Omental fat pad (tissue), 4 donors: ENCODE measurements at places on chromosomes 12 and 14. TPM values are rescaled to one million over a fixed set of nuclear protein-coding genes. Genes with fewer than 3 reads are reported as not detected.

DNA sequence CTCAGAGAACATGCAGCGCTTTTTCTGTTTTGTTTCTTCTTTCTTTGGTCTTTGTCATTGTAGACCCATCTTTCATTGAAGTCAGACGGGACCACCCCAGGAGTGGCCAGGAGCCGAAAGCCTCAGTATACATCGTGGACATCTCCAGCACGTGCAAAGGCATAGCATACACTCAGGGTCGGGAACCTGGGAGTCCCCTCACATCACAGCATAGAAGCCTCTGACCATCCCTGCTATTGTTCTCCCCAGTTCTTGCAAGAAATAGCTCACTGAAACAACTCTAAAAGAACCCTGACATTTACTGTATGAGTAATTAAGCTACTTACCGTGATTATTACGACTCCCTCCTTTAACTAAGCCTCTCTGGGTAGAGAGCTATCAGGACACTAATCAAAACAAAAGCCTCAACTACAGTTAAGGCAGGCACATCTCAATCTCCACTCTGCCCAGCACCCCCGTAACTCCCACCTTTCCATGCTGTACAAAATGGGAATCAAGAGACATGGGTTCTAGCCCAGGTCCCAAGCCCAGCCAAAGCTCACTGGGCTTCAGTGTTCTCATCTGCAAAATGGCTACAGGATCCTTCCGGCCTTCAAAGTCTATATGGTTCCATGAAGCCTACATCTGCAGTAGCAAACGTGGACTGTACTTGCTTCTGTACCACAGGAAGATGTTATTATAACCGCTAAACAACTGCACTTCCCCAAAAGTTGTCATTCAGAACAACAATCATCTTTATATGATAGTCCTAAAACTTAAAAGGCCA lies 6.7 kb downstream of the CCDC88C start:
- DNase-seq, result no peak

GRCh38 chr14:103946975-103947374 lies 4.6 kb upstream of the RD3L start:
- no peak for DNase-seq

LRRC10 gene
- total RNA-seq, result not detected

- no peak for DNase-seq
Measured at GRCh38 chr14:99075771-99076375, 196.1 kb downstream of the BCL11B start.

GRCh38 chr12:66024949-66025348 lies 105.6 kb downstream of the LLPH start:
- DNase-seq, result no peak

- DNase-seq, result no peak
Measured at GRCh38 chr14:81301371-81301770, 80.6 kb upstream of the GTF2A1 start.

GRCh38 chr12:95623554-95624170 lies 72.4 kb upstream of the USP44 start:
- DNase-seq, result peak; percentile 31

HOXC13 gene
- total RNA-seq, result not detected

DNA sequence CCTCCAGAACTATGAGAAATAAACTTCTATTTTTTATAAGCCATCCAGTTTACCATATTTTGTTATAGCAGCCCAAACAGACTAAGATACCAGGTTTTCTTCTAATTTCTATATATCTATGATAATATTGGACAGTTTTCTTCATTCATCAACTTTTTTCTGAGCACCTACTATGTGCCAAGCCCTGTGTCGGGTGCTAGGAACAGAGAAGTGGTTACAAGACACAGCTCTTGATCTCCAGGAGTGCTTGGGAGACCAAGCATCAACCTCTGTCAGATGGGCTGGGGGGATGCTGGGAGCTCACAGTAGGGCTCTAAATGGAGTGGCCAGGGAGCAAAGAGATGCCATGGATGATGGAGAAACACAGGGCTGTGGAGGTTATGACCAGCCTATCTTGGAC lies 2.9 kb upstream of the WSCD2 start:
- no peak for DNase-seq

ERBB3 gene
- total RNA-seq, result 2.9 TPM

LTBP2 gene
- 31.6 TPM for total RNA-seq

- no peak for DNase-seq
Measured at GRCh38 chr14:70619708-70620107, 19.3 kb upstream of the MED6 start.
